ENCODE measurements at places on chromosomes 2 and 18.

GRCh38 chr2:231191896-231192872, 6.2 kb upstream of the ARMC9 start:
- DNase-seq = peak; percentile 59

DNA sequence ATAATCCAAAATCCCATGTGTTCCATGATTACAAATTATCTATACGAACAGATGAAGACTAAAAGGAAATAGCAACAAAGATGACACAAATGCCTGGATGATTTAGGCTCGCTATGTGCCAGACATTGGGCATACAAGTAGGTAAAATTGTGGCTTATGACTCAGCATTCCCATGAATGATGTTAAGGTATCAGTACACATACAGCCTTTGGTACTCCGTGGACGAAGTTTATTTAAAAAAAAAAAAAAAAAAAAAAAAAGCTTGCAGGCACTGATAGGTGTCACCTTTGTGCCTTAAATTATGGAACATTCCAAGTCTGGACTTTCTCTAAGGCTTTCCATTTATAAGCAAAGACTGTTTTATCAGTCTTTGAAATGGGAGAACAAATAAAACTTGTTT, 2.7 kb downstream of the CHAC2 start:
- DNase-seq = no peak

DNA sequence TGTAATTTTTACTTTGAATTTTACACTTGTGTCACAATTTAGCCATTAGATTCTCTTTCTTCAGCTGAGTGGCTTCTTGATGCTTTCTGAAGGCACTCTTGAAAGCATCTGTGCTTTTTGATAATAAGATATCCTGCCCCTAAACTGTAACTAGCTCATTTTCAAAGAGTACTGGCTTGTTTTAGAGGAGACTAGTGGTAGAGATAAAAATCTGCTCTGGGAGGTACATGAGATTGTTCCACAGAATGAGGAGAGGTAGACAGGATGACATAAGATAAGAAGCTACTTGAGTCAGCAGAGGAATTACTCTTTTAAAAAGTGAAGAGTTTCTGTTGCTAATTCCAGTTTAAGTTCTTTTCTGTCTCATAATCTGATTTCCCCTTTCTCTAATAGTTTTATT, 10.6 kb downstream of the PLEKHB2 start:
- no peak for DNase-seq

DNA sequence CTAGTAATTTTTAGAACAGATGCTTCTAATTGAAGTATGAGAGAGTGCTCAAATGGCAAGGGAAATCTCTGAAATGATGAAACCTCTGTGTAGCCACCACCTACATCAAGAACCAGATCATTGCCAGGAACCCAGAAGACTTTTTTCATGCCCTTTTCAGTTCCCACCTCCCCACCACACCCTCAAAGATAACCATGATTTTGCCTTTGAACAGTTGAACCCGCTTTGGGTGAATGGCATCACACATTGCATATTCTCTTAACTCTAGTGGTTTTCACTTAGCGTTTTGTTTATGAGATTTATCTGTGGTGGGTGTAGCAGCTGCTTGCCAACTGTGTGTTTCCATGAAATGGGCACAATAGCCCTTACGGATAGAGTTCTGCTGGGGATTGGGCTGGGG, 142.9 kb upstream of the HDAC4 start:
- DNase-seq = no peak

- DNase-seq = no peak
These were observed 121.8 kb upstream of the RIOK3 start for GRCh38 chr18:23331091-23331920.

GRCh38 chr2:19362094-19362754, 3.8 kb upstream of the OSR1 start:
- no peak for DNase-seq

DNA sequence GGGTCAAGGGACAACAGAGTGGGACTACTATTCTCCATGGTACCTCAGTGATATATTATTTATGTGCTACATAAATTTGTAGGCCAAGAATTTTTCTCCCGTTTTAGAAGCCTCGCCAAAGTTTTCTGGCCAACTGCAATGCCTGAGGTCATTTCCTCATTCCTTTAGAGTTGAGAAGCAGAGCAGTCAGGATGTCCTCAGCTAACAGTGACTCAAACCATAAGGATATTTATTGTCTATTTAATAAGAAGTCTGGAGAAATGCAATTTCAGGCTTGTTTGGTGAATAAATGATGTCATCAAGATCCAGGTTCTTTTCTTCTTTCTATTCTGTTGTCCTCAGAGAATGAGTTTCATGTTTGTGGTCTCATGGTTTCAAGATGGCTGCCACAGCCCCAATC, 91.0 kb downstream of the ADCYAP1 start:
- DNase-seq = no peak

GRCh38 chr2:84029903-84030575, 429.0 kb downstream of the SUCLG1 start:
- DNase-seq = no peak

DNA sequence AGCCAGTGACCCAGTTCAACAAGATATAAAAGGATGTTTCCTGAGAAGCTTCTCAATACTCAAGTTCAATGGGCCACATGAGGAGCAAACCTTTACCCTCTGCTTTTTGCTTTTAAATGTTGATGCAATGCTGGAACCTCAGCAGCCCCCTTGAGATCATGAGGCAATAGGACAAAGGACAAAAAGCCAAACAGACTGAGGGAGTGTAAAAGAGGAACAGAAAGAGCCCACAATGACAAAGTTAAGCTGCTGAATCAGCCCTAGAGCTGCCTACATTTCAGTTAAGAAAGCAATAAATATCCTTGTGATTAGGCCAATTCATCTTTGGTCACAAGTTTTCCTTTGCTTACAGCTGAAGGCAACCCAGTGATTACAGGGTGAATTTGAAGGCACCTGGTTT, 76.9 kb downstream of the MRO start:
- DNase-seq = no peak

GRCh38 chr18:13268158-13269012, 49.8 kb downstream of the LDLRAD4 start:
- no peak for DNase-seq

DNA sequence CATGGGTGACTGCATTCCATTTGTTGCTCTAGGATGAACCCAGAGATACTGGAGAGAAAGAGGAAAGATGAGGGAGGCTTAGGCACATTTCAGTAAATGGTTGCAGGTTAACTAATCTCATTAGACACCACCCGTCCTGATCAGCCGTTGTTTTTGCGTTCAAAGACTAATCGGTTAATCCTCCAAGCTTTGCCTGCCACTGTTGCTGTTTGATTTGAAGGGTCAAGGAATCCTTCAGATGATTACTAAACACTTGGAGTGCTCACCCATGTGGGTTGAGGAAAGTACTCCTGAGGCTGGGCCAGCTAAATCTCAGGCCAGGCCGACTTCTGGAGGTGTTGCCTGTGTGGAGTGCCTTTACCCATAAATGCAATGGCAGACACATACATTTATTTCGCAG, 8.6 kb downstream of the SH3RF3 start:
- DNase-seq = no peak

DNA sequence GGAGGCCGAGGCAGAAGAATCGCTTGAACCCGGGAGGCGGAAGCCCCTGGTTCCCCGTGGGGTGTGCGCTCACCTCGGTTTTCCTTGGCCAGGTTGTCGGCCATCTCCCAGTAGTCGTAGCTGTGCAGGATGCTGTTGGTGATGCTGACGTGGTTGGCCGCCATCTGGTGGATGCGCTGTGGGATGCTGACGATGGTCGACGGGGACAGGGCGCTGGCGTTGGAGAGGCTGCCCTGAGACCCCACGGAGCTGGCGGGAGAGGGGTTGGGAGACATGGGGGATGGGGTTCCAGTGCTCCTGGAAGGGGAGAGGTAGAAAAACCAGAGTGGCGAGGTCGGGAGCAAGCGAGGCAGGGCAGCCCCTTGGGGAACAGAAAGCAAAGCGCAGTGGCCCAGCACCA, 64.4 kb upstream of the REV1 start:
- no peak for DNase-seq

Measured in forelimb muscle (tissue), 1 donor.